Chondrocyte (in vitro differentiated cells): ENCODE measurements at places on chromosomes 5 and 9. TPM values are rescaled to one million over a fixed set of nuclear protein-coding genes. Genes with fewer than 3 reads are reported as not detected.

Gene AHRR
- 9.3 to 17.3 TPM (median 13.4 TPM) in 3 replicates for total RNA-seq

- DNase-seq: no peak
These were observed 12.0 kb upstream of the NEUROG1 start for GRCh38 chr5:135547590-135548254.

Gene PALM2AKAP2
- 43.7 to 52.7 TPM (median 46.3 TPM) in 3 replicates for total RNA-seq

Gene OGN
- 27.4 to 72.6 TPM (median 30.3 TPM) in 3 replicates for total RNA-seq

Gene IL17B
- total RNA-seq: 1.1 to 4.6 TPM (median 3.4 TPM) in 3 replicates

- DNase-seq: no peak
These were observed 14.0 kb upstream of the LOX start for GRCh38 chr5:122091936-122092600.

Gene FLT4
- total RNA-seq: 0.10 to 0.31 TPM (median 0.29 TPM) in 3 replicates

GRCh38 chr5:166977911-166978422 is 1313.5 kb upstream of the WWC1 start:
- DNase-seq: no peak

Gene PCDHA9
- total RNA-seq: 1.2 to 2.0 TPM (median 1.3 TPM) in 3 replicates

- DNase-seq: no peak
These were observed 154.6 kb downstream of the COL23A1 start for GRCh38 chr5:178435321-178436238.

GRCh38 chr9:134604834-134605233 is 36.8 kb upstream of the COL5A1 start:
- DNase-seq: no peak
